ENCODE measurements at places on chromosomes 12 and 14. TPM values are rescaled to one million over a fixed set of nuclear protein-coding genes. Genes with fewer than 3 reads are reported as not detected.

BCL7A gene
- 9.7 TPM for total RNA-seq

TAS2R42 gene
- total RNA-seq, result not detected

DPF3 gene
- total RNA-seq, result 12.7 TPM

CCDC38 gene
- not detected for total RNA-seq

GAS2L3 gene
- 4.1 TPM for total RNA-seq

Data from activated naive CD4-positive, alpha-beta T cell treated with anti-CD3 and anti-CD28 coated beads, Interleukin-2, amount 10 ng/mL, durations not matched to agents 5 hours and 36 hours (primary cell).